Stimulated activated CD8-positive, alpha-beta memory T cell treated with anti-CD3 and anti-CD28 coated beads, Interleukin-4, amount 100 ng/mL, for 1 hour (primary cell): ENCODE measurements at places on chromosomes 13 and 19.

DNA sequence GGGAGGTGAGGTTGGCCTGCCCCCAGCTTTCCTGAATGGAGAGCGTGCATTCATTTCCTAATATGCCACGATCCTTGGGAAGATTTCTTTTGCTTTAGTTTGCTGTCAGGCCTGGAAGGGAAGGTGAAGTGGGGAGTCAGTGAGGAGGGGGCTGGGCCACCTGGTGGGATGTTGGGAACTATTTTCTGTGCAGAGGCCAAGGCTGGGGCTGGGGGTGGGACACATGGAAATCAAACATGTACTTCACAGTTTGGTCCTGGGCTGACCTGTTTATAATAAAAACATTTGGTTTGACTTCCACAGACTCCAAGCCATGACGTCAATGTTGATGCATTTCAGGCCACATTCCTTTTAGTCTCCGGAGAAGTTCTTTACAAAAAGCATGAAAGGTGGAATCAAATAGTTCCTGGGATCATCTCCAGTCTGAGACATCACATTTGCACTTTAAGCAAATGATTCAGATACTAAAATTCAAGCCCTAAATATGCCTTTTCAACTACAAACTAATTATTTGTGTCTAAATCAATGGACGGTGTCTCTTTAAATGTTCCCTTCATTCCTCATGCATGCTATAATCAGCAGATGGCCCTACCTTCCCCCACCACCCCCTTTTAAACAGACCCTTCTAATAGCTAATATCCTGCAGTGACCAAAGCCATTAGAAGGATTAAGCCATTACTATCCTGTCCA lies 41.5 kb upstream of the MEDAG start:
- no peak for DNase-seq

DNA sequence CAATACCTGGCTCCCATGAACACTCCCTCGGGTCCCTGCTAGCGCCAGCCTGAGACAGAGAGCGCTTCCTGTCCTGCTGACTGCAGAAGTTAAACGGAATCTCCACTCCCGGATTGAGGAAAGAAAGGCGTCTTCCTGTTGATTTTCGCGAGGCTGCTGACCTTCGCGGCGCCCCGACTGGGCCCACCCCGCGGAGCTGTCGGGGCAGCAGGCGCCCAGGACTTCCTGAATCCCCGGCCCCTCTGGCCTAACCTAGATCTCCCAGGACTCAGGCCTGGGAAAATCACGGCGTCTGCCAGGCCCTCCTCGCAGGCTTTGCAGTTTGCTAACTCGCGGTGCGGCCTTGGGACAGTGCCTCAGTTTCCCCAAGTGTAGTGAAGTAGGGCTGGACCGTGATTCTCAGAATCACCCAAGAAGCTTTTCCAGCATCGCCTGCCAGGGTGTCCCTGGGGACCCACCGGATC lies 108.8 kb downstream of the KCTD15 start:
- no peak for DNase-seq

DNA sequence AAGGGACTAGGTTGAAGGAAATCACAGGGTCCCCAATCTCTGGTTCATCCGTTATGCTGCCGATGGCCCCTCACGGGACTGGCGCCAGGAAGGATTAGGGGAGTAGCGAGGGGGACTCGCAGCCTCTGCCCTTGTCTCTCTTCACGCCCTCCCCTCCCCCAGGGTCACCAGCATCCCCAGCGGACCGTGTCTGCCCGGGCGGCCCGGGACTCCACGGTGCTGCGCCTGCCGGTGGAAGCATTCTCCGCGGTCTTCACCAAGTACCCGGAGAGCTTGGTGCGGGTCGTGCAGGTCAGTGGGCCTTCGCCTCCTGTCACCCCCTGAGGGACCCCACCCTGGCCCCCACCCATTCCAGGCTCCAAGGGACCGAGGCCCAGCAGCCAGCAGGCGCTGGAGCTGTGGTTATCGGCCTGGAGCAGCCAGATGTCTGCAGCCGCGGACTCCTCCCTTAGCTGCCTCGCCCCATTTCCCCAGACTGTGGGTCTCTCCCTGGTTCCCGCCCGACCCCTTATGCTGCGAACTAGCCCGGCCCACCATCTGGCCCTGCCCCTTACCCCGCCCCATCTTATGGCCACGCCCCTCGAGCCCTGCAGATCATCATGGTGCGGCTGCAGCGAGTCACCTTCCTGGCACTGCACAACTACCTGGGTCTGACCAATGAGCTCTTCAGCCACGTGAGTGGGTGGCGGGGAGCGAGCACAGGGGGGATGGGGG lies 5.4 kb downstream of the PNPLA6 start:
- DNase-seq, result no peak

- no peak for DNase-seq
Measured at GRCh38 chr19:38035515-38036495, 128.8 kb downstream of the SIPA1L3 start.

GRCh38 chr13:28889086-28889732 lies 69.1 kb downstream of the MTUS2 start:
- DNase-seq, result no peak

DNA sequence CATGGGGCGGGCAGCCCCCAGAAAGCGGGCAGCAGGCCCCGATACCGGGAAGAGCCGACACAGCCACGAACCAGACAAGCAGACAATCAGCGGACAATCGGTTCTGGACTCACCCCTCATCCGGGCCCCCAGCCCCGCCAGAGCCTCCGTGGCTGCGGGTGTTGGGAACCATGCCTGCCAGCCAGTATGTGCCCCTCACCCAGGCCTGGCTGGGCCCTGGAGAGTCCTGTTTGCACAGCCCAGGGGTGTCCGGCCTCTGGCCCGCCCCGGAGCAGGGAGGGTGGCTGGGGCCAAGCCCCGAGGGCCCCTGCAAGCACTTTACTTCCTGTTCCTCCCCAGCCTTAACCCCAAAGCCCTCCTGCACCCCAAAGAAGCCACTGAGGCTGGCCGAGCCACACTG lies 7.8 kb downstream of the PODNL1 start:
- no peak for DNase-seq

- no peak for DNase-seq
Measured at GRCh38 chr19:42281146-42281826, 12.2 kb downstream of the CIC start.

DNA sequence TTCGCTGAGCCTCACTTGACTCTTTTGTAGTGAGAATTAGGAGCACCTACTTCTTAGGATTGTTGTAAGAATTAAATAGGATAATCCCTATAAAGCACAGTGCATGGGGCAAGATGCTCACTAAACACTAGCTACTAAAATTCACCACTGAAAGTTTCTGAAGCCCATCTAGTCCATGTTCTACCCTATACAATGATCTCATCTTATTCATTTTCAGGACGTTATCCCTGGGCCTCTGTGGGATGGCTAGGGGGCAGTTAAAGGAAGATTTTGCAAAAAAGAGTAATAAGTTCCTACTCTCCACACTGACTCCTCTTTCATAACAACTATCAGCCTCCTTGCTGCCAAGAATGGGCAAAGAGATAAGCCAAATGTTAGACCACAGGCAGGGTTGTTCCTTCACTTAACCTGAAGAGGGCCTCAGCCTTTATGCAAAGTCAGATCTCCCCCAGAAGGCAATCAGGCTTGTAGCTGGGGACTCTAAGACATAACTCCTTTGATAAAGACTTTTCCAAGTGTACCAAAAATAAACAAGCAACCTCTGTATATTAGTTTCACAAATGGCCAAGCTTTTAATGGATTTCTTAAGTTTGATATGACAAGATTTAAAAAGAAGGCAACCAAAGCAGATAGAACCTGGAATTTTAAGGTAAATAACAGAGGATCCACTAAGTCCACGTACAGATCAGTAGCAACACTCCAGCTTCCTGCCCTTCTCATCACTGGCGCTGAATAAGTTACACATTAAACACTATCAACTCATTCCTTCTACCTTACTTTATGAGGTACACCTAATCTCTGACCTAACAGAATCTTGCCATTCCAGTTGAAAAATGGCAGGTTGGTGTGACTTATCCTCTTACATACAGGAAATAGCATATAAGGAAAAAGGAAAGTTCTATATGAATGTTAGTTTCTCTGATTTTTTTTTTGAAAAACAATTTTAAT lies 44.4 kb downstream of the ELF1 start:
- DNase-seq, result no peak

DNA sequence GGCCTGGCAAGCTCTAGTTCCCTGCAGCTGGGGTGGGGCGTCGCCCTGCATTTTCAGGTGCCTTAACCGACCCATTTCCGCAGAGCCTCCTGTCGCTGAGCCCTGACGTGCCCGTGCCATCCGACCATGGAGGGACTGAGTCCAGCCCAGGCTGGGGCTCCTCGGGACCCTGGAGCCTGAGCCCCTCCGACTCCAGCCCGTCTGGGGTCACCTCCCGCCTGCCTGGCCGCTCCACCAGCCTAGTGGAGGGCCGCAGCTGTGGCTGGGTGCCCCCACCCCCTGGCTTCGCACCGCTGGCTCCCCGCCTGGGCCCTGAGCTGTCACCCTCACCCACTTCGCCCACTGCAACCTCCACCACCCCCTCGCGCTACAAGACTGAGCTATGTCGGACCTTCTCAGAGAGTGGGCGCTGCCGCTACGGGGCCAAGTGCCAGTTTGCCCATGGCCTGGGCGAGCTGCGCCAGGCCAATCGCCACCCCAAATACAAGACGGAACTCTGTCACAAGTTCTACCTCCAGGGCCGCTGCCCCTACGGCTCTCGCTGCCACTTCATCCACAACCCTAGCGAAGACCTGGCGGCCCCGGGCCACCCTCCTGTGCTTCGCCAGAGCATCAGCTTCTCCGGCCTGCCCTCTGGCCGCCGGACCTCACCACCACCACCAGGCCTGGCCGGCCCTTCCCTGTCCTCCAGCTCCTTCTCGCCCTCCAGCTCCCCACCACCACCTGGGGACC lies 1.2 kb downstream of the ZFP36 start:
- peak; percentile 22 for DNase-seq

GRCh38 chr19:17234911-17235299 lies 8.9 kb downstream of the OCEL1 start:
- no peak for DNase-seq

- DNase-seq, result no peak
Measured at GRCh38 chr13:95382411-95382810, 81.2 kb upstream of the ABCC4 start.

DNA sequence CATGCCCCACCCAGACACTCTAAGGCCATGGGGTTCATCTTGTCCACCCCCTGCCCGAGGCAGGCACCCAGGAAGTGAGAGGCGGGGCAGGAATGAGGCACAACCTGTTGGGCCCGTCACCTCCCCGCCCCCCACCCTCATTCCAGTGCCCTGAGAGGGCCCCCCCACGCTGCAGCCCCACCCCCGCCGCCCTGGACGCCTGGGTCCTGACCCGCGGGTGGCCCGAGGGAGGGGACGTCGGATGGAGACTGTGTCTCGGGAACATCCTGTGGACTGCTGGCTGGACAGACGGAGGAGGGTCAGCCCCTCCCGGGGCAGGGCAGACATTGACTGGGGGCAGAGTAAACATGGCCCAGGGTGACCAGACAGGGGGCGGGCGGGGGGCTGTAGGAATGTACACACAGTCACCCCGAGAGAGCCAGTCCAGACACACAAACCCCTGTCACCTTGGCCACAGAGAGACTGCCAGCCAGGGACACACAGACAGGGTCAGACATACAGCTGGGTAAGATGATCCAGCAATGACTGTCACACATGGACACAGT lies 7.4 kb upstream of the JUNB start:
- no peak for DNase-seq

DNA sequence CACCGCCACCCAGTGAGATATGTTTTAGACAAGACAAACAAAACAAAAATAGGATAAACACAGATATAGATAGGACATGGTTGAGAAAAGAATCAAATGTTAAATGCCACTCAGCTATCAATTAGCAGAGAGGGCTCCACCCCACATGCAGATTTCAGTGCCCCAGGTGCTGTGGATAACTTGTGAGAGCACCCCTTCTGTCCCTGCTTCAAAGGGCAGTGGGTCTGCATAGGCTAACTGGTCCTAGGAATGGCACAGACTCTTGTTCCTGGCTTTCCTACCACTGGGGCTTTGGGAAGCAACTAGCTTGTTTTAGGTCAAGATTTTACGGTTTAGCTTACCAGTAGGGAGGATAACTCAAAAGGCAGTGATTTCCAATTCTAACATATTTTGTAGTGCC lies 460.3 kb downstream of the TSHZ3 start:
- no peak for DNase-seq

GRCh38 chr13:46079770-46080169 lies 25.1 kb downstream of the CPB2 start:
- DNase-seq, result no peak

DNA sequence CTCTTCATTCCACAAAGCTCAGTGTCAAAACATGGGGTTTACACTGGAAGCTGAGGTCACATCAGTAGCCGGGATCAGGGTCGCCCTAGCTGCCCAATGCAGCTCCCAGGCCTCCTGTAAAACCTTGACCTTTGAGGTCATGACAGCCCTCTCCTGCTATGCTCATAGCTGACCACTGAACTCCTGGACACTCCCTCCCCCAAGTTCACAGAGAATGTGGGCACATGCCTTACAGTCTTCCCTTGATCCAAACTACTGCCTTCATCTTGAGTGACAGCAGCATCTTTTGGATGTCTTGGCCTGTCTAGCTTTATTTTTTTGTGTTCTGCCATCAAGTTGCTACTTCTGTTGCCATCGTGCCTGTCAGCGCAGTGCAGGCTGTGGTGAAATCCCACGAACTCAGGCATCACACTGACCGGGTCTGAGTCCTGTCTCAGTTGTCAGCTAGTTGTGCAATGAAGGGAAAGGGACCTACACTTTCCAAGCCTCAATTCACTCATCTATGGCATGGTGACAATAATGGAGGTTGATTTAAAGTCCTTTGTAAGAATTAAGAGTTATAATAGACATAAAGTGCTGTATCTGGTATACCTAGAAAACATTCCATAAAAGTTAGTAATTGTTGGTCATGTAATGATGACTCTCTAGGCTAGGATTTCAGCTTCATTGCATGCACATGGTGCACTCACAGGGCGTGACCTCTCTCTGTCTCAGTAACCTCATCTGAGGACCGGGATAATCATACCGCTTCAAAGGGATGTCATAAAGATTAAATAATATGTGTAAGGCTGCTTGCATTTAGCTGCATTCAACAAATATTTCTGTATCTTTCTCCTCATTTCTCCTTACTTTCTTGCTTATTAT lies 16.4 kb upstream of the ALOX5AP start:
- no peak for DNase-seq

DNA sequence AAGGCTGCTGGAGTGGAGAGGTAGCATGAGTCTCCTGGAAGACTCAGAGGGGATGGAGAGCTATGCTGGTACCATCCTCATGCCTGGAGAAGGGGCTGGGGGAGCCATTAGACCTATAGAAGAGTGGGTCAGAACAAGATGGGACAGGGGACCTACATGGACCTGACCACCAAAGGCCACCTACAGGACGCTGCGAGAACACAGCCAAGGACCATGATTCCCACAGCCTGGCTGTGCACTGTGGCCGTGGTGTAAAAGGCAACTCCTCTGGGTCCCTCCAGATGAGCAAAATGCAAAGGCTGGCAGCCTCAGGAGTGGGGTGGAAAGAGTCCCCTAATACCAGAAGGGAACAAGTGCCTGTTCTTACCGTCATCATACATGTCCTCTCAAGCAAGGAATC lies 216.2 kb downstream of the SLC7A1 start:
- no peak for DNase-seq
